HCT116 (cell line): ENCODE measurements at places on chromosomes 5 and 9.

DNA sequence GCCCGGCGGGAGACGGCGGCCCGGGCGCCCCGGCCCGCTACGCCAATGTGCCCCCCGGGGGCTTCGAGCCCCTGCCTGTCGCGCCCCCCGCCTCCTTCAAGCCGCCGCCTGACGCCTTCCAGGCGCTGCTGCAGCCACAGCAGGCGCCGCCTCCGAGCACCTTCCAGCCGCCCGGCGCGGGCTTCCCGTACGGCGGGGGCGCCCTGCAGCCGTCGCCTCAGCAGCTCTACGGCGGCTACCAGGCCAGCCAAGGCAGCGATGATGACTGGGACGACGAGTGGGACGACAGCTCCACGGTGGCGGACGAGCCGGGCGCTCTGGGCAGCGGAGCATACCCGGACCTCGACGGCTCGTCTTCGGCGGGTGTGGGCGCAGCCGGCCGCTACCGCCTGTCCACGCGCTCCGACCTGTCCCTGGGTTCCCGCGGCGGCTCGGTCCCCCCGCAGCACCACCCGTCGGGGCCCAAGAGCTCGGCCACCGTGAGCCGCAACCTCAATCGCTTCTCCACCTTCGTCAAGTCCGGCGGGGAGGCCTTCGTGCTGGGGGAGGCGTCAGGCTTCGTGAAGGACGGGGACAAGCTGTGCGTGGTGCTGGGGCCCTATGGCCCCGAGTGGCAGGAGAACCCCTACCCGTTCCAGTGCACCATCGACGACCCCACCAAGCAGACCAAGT is 723 bp downstream of the SNX18 start:
- no peak for DNase-seq

GRCh38 chr9:27365707-27366376 is 68.9 kb upstream of the EQTN start:
- DNase-seq: no peak

DNA sequence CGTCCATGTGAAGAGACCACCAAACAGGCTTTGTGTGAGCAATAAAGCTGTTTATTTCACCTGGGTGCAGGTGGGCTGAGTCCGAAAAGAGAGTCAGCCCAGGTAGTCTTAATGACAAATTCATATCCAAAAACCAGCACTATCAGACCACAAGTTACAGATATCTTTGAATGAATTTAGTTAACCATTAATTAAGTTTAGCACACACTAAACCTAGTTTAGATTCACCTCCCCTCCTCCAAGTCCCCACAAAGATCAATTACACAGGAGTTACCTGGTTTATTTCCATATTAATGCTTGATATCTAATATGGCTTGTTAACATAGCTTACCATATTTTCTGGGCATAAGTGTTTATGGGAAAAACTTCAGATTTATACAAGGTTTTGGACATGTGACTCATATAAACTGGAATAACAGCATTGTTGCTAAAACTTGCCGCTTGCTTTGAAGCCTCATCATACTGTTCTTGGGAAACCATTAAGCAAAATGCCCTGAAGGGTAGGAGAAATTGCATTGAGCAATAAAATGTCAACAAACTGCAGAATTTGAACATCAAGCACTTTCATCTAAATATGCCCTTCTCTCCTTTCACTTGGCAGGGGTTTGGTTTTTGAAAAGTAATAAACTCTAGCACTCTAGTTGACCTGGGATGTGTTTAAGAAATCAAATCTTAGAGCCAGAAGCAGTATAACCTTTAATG is 166.9 kb downstream of the SNCAIP start:
- DNase-seq: peak; percentile 10

DNA sequence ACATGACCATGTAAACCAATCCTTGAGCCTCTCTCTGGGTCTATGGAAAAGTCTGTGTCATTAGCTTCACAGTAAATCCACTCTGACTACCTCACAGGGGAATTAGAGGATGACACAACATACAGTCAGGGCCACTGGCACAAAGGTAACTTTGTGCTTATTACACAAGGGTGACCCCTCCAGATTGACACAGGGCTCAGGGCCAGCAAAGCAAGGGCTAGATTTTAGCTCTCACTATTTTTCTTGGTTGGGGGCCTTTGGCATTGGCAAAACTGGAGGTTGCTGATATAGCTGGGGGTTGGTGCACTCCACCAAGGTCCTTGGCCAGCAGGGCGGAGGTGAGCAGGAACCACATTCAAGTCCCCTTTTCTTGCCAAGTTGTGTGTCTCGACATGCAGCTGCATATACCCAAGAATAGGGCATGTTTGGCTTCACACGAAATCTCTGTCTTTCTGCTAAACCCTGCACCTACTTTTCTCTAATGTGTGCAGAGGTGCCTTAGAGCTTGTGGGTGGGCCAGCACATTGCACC is 15.2 kb upstream of the OSMR start:
- DNase-seq: no peak

- DNase-seq: no peak
Measured at GRCh38 chr5:43390471-43390870, 21.7 kb downstream of the CCL28 start.

DNA sequence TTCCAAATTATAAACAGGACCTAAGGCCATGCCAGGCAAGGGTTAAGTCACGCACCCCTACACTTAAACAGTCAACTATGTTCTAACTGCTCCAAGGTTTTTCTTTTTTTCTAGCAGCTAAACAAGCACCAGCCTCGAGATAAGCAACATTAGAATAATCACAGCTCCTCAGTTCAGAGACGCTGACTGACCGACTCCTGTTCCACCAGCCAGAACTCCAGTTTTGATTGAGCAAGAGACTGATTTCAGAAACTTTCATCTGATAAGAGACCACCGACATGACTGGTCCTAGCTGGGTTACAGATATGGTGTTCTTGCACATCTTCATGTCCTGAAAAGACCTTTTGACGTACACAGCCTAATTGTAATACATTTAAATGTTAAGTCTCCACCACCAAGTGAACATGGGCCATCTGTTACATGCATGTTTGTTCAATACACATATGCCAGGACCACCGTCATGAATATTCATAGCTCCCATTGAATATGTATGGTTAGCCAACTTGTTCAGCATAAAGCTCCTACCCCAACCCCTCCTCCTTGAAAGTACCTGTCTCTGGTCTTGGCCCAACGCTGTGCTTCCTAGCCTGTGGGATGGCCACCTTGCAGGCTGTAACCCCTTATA is 23.7 kb upstream of the OTULINL start:
- DNase-seq: no peak

DNA sequence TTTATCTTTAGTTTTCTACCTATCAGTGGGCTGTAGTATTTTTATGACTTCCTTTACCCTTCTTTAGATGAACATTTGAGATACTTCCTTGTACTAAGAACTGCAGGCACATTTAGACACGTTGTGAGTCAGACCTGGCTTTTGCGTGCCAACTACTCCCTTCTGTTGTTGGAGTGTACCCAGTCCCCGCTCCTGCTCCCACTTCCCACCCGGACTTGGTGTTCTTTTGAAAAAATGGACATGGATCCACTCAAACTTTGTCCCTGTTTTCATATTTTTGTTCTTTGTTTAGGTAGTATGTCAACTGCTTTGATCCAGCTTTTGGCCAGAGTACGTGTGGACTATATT is 60.7 kb downstream of the PARP8 start:
- no peak for DNase-seq

- DNase-seq: no peak
Measured at GRCh38 chr9:127118597-127119319, 3.7 kb downstream of the ANGPTL2 start.

GRCh38 chr9:15724016-15724415 is 171.2 kb downstream of the CCDC171 start:
- no peak for DNase-seq

DNA sequence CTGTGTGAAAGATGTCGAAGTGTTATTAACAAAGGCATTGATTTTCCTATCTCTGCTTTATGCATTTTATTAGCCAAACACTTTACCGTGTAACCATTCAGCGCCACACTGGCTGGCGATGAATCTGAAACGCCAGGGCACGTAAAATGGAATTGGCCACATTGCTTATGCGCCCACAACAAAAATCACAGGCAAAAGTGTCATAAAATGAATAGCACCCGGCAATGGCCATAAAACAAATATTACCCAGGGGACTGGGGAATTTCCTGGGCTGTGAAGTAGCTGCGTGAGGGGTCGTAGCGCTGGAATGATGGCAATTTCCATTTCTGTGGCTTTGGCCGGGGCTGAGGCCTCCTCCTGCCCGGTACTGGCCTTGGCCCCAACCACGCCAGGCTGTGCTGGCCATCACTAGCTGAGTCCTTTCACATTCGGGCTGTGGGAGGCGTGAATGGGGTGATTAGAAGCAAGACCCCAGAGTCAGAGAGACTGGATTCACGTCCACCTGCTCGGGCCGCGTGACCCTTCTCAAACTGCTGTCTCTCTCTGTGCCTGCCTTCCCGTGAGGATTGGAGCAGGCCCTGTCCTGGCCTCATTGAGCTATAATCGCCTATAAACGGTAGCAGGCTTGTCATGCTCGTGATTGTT is 254.5 kb downstream of the PBX3 start:
- no peak for DNase-seq
